ENCODE measurements at places on chromosomes 12 and 14.

GRCh38 chr12:115897729-115898128, 379.8 kb downstream of the MED13L start:
- DNase-seq, result no peak

DNA sequence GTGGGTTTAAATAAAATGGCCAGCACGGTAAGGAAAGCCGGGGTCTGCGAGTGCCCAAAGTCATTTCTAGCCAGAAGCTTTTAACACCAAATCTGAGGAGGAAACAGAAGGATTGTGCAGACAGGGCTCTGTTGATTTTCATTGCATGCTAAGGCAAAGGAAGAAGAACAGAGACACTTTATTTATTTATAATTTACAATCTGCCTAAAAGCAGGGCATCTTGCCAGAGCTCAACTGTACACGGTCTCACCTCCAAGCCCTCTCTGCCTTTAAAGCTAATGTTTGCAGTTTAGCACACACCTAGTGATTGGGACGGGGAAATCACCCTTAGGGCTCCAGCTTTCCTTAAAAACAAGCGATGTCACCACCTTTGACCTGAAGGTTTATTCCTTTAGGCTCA, 4.0 kb downstream of the KCNA5 start:
- no peak for DNase-seq

GRCh38 chr14:34266344-34266743, 195.7 kb downstream of the SPTSSA start:
- no peak for DNase-seq

DNA sequence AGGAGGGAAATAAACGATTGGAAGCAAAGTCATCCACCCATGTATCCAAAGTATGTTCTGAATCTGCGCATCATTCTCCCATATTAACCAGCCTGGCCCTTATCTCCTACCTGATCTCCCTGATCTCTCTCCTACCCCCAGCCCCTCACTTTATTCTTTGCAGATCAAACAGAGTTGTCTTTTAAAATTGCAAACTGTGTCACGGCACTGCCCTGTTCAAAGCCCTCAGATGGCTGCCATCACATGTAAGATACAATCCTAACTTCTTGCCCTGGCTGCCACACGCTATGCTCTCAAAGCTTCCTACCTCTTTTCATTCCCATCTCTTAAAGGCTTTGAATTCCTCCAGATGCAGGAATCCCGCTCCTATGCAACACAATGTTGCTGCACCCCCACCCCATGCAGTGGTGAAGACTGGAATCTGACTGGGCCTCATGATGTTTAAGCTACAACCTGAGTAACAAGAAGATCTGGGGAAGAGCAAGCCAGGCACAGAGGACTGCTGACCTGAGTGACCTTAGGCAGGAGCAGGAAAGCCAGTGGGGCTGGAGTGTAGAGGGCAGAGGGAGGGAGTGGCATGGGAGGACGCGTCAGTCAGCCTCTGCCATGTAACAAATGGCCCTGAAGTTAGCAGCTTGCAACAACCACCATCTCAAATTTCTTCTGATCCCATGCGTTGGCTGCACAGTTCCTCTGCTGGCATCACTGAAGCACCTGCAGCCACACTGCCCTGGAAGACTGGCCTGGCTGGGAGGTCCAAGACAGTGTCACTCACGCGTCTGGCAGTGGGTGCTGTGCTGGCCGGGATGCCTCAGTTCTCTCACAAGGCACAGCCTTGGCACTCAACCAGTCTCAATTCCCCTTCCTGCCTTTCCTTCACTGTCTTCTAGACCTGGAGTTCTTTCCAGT, 382.8 kb downstream of the BCL11B start:
- DNase-seq, result no peak

DNA sequence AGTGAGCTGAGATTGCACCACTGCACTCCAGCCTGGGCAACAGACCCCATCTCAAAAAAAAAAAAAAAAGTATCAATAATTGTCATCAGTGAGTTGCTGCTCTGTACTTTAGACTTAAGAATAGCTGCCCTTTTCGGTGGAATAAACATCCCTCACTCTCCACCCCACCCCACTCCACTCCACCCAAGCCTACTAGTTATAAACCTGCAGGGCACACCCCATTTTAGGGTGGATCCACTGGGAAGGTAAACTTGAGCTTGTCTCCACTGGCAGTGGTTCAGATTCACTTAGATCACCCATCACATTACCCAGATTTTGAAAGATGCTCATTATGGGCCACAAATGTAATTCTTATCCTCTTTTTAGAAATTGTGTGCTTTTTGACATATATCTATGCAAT, 106.4 kb downstream of the GPR135 start:
- no peak for DNase-seq

DNA sequence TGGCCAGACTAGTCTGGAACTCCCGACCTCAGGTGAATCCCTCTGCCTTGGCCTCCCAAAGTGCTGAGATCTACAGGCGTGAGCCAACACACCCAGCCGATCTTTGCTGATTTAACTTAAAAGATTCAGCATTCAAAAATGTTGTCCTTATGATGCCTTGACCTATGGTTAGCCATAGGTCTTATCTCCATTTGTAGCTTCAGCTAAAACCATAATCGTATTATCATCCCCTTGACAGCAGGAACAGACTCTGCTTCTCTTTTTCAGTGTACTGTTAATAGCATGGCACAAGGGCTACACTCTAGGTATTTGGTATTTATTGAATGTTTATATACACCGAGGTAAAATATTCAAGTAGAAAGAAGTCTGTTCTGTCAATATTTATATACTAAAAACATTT, 15.3 kb downstream of the CCDC62 start:
- no peak for DNase-seq

Data from stimulated activated CD4-positive, alpha-beta T cell treated with anti-CD3 and anti-CD28 coated beads, Interleukin-4, amount 100 ng/mL, for 48 hours (primary cell).